Thoracic aorta (tissue), 2 donors: ENCODE measurements at places on chromosomes 4 and X. TPM values are rescaled to one million over a fixed set of nuclear protein-coding genes. Genes with fewer than 3 reads are reported as not detected.

DNA sequence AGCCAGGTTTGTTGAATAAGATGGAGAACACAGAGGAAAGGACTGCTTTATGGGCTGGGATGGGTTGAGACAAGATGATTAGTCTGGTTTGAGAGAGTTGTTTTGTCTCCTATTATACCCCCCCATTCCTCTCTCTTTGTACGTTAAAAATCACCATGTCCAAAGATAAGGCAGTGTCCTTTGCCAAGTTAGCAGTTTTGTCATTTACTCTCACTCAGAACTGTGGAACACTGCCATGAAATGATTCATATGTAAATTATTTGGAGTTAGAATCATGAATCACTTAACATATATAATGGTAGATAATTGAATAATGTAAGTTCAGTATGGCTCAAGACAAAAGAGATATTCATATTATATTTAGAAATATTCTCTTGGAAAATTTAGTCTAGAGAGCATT, 151.3 kb downstream of the DCLK2 start:
- H3K27me3 ChIP-seq = no peaks in the 10 kb centered on the region
- no peaks in the 10 kb centered on the region for H3K36me3 ChIP-seq
- no peak for DNase-seq
- no peak overlapping the region for H3K4me3 ChIP-seq

DNA sequence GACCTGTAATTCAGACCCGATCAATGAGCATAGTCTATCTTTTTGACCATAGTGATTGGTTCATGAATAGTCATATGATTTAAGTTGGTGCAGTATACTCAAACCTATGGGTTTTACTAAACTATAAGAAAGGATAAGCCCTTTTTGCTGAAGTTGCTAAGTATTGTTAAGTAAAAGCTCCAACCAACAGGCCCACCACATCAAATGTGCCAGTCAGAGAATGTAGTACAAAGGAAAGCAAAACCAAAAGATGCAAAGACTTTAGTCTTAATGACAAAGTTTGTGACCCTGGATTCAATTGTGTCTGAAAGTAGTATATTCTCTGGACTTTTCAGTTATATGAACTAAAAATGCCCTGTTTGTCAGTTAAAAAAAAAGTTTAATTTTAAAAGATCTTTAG, 208.1 kb upstream of the TET2 start:
- H3K36me3 ChIP-seq = no peaks in the 10 kb centered on the region
- no peak overlapping the region for H3K4me3 ChIP-seq
- H3K4me1 ChIP-seq = no peaks in the 10 kb centered on the region
- H3K27me3 ChIP-seq = no peaks in the 10 kb centered on the region
- no peak overlapping the region for H3K27ac ChIP-seq
- DNase-seq = no peak

DNA sequence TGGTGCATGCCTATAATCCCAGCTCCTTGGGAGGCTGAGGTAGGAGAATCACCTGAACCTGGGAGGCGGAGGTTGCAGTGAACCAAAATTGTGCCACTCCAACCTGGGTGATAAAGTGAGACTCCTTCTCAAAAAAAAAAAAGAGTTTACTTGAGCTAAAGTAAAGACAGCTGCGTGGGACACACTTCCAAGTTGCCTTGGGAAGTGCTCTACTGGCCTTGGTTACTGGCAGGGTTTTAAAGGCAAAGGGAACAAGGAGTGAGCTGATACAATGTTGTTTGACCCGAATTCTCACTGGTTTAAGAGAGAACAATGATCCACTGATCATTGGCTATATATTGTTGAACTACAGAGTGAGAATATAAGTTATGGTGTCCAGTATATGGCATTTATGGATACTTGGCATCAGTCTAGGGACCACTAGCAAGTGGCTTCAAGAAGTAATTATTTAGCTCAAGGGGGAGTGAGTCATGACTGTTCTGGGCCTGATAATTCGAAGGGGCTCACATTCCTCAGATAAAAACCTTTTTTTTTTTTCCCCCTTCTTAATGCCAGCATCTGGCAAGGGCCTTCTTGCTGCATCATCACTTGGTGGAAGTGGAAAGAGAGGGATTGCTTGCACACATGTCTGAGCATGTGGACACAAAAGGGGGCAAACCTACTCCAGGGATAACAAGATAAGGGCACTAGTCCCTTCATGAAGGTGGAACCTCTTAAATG, 32.3 kb downstream of the GRK4 start:
- no peak overlapping the region for H3K4me3 ChIP-seq
- H3K36me3 ChIP-seq = no peaks in the 10 kb centered on the region
- no peak overlapping the region for H3K27ac ChIP-seq
- no peaks in the 10 kb centered on the region for H3K4me1 ChIP-seq

DNA sequence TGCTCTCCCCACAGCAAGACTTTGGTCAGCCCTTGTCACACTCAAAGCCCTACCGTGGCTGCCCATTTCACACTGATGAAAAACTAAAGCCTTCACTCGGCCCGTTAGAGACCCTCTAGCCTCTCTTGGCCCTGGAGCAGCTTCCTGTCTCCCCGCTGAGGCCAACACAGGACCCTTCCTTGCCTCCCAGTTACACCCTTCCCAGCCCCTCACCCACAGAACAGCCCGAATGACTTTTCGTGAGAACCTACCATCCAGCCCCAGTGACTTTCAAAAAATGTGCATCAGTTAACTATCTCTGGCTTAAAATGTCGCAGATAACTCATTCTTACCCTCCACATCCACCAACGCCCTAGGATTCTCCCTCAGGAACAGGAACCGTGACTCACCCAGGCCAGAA, 756 bp upstream of the TAF9B start:
- H3K4me1 ChIP-seq = no peaks in the 10 kb centered on the region
- H3K36me3 ChIP-seq = no peaks in the 10 kb centered on the region

DNA sequence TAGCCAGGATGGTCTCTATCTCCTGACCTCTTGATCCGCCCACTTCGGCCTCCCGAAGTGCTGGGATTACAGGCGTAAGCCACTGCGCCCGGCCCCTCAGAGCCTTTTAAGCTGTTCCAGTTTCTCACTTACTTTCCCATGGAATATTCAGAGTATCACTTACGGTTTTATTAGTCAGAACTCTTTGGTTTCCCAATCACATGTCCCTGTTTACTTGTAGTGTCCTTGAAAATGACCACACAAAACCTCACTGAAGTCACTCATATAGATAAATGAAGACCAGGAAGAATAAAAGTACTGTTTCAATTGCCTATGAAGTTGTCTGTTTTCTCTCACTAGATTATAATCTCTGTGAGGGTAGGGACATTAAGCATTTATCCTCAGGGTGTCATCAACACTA, 217.2 kb upstream of the HCCS start:
- H3K36me3 ChIP-seq = no peaks in the 10 kb centered on the region
- no peak overlapping the region for H3K27ac ChIP-seq
- no peaks in the 10 kb centered on the region for H3K27me3 ChIP-seq
- no peak for DNase-seq
- no peaks in the 10 kb centered on the region for H3K4me1 ChIP-seq
- H3K4me3 ChIP-seq = no peak overlapping the region

GRCh38 chr4:128307123-128307571, 19.5 kb upstream of the PGRMC2 start:
- peaks cover 3% of the 10 kb centered on the region for H3K4me1 ChIP-seq
- H3K36me3 ChIP-seq = no peaks in the 10 kb centered on the region
- no peak for DNase-seq
- H3K4me3 ChIP-seq = no peak overlapping the region
- H3K27ac ChIP-seq = no peak overlapping the region

- H3K36me3 ChIP-seq = no peaks in the 10 kb centered on the region
- no peak for DNase-seq
- no peak overlapping the region for H3K27ac ChIP-seq
- peaks cover 4% of the 10 kb centered on the region for H3K27me3 ChIP-seq
Measured at GRCh38 chr4:80204433-80205011, 7.2 kb downstream of the PRDM8 start.

- DNase-seq = no peak
- H3K27me3 ChIP-seq = no peaks in the 10 kb centered on the region
- no peaks in the 10 kb centered on the region for H3K4me1 ChIP-seq
- H3K4me3 ChIP-seq = no peak overlapping the region
Measured at GRCh38 chr4:37225778-37226177, 18.8 kb upstream of the NWD2 start.

DNA sequence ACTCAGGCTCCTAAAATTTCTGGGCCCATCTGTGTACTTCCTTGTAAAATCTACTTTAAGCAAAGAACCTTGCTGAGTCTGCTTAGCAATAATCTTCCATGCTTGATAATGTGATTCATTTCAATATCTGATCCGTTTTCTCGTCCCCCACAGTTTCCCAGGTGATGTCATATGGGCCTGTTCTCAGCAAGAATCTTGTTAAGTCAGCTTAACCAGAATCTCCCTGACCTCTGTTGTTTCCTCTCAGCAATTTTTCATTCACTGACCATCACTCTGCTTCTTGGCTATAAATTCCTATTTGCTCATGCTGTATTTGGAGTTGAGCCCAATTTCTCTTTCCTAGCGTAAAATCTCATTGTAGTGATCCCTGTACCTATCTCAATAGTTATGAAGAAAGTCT, 13.9 kb downstream of the CSN2 start:
- no peaks in the 10 kb centered on the region for H3K27me3 ChIP-seq
- DNase-seq = no peak
- no peaks in the 10 kb centered on the region for H3K4me1 ChIP-seq
- H3K36me3 ChIP-seq = no peaks in the 10 kb centered on the region
- H3K27ac ChIP-seq = no peak overlapping the region

DNA sequence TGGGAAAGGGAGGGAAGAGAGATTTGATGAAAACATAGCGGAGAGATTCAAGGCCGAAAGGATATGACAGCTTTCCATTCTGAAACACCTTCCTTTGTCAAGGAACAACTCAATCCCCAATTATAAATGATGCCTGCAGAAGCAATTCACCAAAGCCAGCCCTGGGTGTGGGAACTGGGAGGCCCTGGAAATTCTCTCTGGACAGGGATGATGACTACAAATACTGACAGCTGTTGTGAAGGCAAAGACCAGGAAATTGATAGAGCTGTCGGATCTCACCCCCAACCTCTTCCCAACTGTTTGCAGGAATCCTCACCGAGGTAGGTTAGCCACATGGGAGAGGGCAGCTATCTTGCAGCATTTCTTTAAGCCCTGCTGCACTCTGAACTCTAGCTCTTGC, 54.3 kb downstream of the CCDC149 start:
- H3K4me3 ChIP-seq = peak overlapping the region; percentile 46
- peaks cover 29% of the 10 kb centered on the region for H3K4me1 ChIP-seq
- H3K36me3 ChIP-seq = no peaks in the 10 kb centered on the region
- H3K27ac ChIP-seq = peak overlapping the region; percentile 78
- DNase-seq = no peak
- H3K27me3 ChIP-seq = no peaks in the 10 kb centered on the region

- H3K27me3 ChIP-seq = no peaks in the 10 kb centered on the region
- H3K36me3 ChIP-seq = no peaks in the 10 kb centered on the region
- no peaks in the 10 kb centered on the region for H3K4me1 ChIP-seq
- H3K27ac ChIP-seq = no peak overlapping the region
- DNase-seq = no peak
- no peak overlapping the region for H3K4me3 ChIP-seq
Measured at GRCh38 chrX:66042307-66043077, 2.6 kb upstream of the VSIG4 start.

DNA sequence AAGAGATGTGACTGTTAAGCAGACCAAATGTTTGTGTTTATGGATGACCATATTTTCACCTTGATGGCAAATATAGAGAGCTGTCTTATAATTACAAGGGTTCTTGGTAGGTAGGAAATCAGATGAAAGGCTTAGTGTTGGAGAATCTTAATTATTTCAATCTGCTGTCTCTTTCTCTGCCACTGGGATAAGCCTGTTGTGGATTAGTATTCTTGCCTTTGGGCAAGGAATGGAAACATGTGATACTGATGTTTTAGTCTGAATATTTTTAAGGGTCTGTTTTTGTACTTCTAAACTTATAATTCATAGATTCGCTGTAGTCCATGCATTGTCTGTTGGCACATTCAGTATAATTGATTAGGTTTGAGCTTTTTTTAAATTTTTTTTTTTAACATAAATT, 23.7 kb upstream of the NUDT6 start:
- H3K27me3 ChIP-seq = no peaks in the 10 kb centered on the region
- H3K4me1 ChIP-seq = no peaks in the 10 kb centered on the region
- H3K4me3 ChIP-seq = no peak overlapping the region

DNA sequence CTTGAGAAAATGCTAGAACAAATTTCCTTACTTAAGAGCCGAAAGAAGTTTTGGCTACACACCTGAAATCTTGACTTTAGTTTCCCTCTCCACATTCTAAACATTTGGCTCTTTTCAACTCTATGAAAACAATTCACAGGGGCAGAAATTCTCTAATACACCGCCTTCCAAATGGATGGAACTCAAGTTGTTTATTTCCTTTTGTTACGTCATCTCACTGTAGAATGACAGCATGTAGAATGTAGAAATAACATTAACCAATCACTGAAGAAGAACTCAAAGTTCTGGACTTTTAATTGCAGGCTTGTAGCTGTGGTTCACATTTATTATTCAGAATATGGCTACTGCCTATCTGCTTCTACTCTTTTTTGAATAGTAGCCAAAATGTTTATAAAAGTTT, 1.9 kb downstream of the DMP1 start:
- no peak overlapping the region for H3K4me3 ChIP-seq
- H3K4me1 ChIP-seq = peaks cover 8% of the 10 kb centered on the region
- no peaks in the 10 kb centered on the region for H3K36me3 ChIP-seq

GRCh38 chr4:185722029-185722316, 90.0 kb downstream of the SORBS2 start:
- H3K27ac ChIP-seq = peak overlapping the region; percentile 68
- no peak for DNase-seq
- H3K27me3 ChIP-seq = no peaks in the 10 kb centered on the region
- H3K4me1 ChIP-seq = peaks cover 79% of the 10 kb centered on the region
- peak overlapping the region; percentile 12 for H3K4me3 ChIP-seq

DNA sequence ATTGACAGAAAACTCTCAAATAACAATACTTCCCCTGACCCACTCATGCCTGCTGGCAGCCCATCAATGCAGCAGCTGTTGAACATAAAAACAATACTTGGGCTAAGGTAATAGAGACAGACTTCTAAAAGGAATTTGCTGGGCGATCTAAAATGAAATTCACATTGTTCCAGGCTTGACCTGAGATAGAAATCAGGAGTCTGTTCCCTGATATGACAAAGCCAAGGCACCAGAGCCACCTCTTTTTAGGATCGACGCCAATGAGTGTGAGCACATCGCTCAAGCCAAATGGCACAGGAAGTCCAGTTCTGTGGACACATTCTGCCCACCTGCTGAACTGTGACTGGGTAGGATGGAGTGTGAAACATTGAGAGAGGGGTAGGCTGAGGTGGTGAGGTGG, 4.9 kb downstream of the SEPTIN11 start:
- DNase-seq = no peak
- no peaks in the 10 kb centered on the region for H3K36me3 ChIP-seq
- H3K27ac ChIP-seq = no peak overlapping the region
- no peak overlapping the region for H3K4me3 ChIP-seq
- H3K27me3 ChIP-seq = no peaks in the 10 kb centered on the region

- H3K27ac ChIP-seq = peak overlapping the region; percentile 42
- no peak overlapping the region for H3K4me3 ChIP-seq
- peaks cover 30% of the 10 kb centered on the region for H3K4me1 ChIP-seq
- no peaks in the 10 kb centered on the region for H3K27me3 ChIP-seq
- DNase-seq = no peak
- H3K36me3 ChIP-seq = no peaks in the 10 kb centered on the region
Measured at GRCh38 chr4:158020176-158020575, 152.6 kb downstream of the GASK1B start.

The VSIG4 gene
- 311 TPM for total RNA-seq

The REELD1 gene
- total RNA-seq = 1.1 TPM

The FATE1 gene
- total RNA-seq = not detected

The COL4A5 gene
- 39.8 TPM for total RNA-seq

The NSDHL gene
- 5.3 TPM for total RNA-seq

The CORIN gene
- 0.63 TPM for total RNA-seq

The SHOX gene
- total RNA-seq = not detected

The AR gene
- 18.3 TPM for total RNA-seq

The IL15 gene
- total RNA-seq = 9.3 TPM

The SSX2B gene
- total RNA-seq = not detected

The USP26 gene
- total RNA-seq = not detected
